NCI-H524 (cell line): ENCODE measurements at places on chromosomes 4 and X.

DNA sequence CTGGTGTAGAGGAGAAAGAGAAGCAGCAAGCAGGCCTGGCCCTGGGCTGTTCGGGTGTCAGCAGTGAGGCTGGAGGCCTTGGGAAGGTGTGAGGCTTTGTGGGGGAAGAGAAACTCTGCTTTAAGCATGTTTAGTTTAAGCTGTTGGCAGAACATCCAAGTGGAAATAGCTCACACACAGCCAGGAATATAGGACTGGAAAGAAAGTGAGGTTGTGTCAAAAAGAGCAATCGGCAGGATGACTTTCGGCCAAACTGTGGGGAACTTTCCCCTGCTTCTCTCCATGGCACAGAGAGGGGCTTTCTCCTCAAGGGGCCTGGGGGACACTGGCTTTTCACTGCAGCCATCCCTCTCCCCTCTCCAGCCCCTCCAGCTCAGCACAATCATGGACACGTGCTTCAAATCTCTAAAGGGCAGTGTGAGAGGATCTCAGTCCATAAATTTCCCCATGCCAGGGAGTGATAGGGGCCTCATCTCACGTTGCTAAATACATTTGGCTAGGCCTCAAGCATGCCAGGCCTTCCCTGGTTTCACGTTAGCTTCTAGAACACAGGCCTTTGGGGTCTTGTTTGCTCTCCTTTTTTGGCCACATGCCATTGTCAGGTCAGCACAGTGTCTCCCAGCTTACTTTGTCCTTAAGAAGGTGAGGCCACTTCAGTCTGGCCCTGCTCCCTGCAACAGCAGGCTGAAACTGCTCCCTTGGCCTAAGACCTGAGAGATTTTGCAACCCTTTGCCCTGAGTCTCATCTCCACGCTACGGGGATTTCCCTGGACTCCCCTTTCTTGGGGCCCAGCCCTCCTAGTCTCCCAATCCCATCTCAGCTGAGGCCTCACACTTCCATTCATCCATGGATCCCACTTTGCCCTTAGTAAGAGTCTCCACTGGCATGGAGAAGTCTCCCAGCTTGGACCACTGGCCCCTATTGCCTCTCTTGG, 8.3 kb upstream of the CITED1 start:
- no peak for DNase-seq

GRCh38 chr4:95107635-95108034, 349.9 kb downstream of the BMPR1B start:
- no peak for DNase-seq

GRCh38 chr4:41687971-41688370, 60.6 kb downstream of the PHOX2B start:
- peak; percentile 65 for DNase-seq

- no peak for DNase-seq
These were observed 18.4 kb downstream of the EFNB1 start for GRCh38 chrX:68847172-68847571.

GRCh38 chr4:78424461-78424860, 127.1 kb upstream of the ANXA3 start:
- no peak for DNase-seq

DNA sequence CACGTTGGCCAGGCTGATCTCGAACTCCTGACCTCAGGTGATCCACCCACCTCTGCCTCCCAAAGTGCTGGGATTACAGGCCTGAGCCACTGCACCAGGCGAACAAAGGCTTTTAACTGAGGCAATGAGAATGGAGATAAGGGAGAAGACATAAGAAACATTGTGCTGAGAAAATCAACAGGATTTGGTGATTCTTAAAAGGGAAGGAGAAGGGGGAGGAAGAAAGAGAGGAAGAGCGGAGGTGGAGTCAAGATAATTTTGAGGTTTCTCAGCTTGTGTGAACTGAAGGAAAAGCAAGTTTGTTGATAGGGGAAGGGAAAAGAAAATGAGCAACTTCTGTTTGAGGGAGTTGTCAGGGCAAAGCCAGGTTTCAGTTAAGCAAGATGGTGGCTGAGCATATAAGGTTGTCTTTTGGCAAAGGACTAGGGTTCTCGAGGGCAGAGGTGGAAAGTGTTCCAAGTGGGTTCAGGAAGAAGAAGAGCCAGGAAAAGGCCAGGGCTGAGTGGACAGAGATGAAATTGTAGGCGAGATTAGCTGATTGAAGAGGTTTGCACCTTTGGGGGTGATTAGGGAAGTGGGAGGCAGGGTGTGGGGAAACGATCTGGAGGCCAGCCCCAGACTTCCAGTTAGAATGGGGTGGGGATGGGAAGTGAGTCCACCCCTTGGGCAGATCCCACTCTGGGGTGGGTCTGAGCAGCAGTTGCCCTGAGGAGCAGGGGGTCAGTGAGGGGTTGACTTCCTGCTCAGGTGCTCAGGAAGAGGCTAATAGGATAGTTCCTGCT, 7.8 kb downstream of the DOCK11 start:
- DNase-seq: no peak

DNA sequence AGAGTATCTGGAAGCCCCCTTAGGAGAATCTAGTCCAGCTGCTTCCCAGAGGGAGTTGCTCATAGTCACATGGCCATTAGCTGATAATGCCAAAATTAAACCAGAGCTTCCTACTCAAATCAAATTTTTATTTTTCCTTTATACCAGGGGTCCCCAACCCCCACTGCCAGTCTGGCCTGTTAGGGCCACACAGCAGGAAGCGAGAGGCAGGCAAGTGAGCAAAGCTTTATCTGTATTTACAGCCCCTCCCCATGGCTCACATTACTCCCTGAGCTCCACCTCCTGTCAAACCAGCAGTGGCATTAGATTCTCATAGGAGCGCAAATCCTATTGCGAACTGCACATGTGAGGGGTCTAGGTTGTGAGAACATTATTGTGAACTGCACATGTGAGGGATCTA, 19.2 kb upstream of the TNIP3 start:
- DNase-seq: no peak

- no peak for DNase-seq
These were observed 11.5 kb downstream of the NAT8L start for GRCh38 chr4:2070421-2071251.

DNA sequence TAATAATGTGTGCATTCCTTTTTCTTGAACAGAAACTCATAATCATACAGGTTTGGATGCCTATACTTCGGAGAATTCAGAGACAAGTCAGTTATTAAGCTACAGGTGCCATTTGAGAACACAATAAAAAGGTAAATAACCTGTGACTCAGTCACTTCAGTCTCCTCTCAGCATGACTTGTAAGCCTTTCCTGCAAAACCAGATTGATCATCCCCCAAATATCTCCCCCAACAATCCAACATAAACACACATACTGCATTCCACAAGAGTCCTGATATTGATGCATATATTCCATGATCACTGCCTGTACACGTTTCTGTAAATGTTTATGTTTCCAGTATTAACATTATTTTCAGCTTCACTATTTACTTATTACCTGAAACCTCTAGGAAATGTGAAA, 110.8 kb downstream of the PWWP3B start:
- DNase-seq: no peak

- no peak for DNase-seq
These were observed 87.1 kb downstream of the STK32B start for GRCh38 chr4:5138389-5138788.

- no peak for DNase-seq
These were observed 109.4 kb downstream of the EFHC2 start for GRCh38 chrX:44234116-44234515.
